ENCODE measurements at places on chromosomes 4 and X. TPM values are rescaled to one million over a fixed set of nuclear protein-coding genes. Genes with fewer than 3 reads are reported as not detected.

- no peak for DNase-seq
Measured at GRCh38 chr4:147594578-147594977, 22.6 kb upstream of the TMEM184C start.

DNA sequence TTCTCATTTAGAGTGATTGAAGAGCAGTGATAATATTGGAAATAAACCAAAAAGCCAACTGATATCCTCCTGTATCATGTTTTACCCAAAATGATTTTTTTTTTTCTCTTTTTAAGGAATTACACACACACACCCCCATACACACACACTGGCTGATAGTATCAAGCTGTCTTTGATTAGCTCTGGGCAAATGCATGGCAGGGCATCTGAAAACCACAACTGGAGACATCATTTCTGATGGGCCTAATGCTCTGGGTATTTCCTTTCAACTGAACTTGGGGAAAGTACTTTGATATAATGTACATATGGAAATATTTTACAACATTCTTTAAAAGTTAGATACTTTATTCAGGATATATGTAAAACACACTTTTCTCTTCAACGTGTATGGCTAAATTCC, 14.2 kb upstream of the OSTC start:
- no peak for DNase-seq

Gene CT83
- not detected for total RNA-seq

Gene TMEM131L
- total RNA-seq = 14.4 TPM

Gene FABP2
- total RNA-seq = not detected

DNA sequence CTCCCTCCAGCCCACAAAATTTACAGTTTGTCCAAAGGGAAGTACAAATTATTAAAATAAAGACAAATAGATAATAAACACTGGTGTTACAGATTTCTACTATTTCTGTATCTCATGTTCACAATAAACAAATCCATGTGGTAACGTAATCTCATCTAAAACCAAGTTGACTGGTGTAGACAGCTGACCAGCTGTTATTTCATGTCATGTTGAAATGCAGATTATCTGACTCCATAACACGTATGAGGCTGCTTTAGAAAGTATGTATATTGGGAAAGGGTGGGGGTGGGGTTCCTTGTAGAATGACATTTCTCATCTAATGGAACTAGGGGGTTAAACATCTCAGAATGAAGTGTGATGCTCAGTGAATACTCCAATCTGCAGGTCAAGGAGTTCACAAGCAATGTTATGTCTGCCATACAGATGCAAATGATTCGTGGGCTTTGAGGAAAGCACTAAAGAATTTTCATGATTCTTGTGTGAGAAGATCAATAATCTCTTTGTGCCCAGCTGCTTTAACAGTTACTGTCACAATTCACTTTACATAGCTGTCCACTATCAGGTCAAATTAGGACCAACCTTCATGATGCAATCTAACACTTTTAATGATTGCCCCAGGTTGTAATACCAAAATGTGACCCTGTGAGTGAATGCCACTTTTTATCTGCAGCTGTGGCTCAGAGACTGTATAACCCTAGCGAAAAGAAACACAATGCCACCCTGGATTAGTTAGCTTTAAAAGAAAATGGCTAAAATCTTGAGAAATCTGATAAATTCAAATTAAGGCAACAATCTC, 114.0 kb downstream of the ENOX2 start:
- DNase-seq = no peak

Gene ASB9
- total RNA-seq = 1.5 TPM

DNA sequence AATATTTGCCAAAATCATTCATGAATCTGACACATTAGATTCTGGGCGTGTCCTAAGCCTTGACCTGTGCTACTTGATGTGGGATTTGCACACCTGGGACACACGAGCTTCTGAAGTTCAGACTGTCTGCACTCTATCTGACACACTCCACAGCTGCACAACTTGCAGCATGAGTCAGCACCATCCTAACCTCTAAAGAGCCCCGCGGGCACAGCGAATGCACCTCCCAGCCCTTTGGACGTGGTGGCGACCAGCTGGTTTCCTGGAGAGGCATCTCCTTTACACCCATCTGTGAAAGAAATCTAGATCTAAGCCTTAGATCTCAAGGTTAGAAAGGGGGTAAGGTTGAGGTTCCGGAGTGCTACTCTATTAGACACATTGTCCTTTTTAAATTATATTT, 69.2 kb downstream of the SORBS2 start:
- DNase-seq = no peak

DNA sequence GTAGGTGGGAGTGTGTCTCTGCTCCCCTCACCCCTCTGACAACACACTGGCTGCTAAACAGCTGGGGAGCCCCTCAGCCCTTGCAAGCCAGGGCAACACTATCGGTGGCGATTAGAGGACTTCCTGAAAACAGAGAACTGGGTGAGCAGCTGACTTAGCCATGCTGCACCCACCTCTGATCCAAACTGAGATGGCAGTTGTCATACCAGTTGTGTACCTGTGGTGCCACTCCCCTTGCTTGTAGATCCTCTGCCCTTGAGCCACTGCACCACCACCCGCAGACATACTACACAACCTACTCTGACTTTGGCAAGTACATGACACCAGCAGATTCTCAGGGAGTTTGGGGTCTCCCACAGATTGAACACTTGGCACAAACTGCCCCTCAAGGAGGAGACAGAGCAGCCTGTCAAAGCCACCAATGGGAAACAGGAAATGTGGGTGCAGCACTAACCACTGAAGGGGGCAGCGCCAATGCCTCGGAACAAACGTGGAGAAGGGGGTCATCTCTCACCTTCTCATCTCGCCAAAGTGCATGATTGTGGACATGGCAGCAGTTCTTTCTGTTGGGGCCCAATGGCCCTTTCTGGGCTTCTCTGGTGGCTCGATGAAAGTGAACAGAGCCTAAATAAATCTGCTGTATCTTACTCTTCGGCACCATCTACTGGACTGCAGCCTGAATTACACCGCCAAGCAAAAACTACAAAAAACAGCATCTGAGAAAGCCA, 119.8 kb downstream of the NEK1 start:
- DNase-seq = no peak

GRCh38 chr4:182835006-182835740, 82.0 kb downstream of the DCTD start:
- no peak for DNase-seq

DNA sequence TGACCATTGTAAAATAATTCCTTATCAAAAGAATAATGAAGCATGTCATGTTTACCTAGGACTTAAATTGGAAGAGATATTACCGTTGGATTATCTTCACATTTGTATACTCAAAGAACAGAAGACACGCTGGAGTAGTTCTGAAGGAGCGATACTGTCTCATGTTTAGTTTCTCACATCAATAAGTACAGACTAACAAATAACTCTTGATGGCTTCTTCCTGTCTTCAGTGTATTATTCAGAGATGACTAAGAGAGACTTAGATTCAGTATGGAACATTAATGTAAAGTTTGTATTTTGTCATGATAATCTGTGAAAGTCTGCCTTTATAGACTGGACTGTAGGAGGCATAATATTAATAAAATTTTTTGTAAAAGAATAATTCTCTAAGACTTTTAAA, 72.7 kb downstream of the SPRY1 start:
- no peak for DNase-seq

- no peak for DNase-seq
Measured at GRCh38 chr4:66575008-66575696, 904.9 kb upstream of the EPHA5 start.

DNA sequence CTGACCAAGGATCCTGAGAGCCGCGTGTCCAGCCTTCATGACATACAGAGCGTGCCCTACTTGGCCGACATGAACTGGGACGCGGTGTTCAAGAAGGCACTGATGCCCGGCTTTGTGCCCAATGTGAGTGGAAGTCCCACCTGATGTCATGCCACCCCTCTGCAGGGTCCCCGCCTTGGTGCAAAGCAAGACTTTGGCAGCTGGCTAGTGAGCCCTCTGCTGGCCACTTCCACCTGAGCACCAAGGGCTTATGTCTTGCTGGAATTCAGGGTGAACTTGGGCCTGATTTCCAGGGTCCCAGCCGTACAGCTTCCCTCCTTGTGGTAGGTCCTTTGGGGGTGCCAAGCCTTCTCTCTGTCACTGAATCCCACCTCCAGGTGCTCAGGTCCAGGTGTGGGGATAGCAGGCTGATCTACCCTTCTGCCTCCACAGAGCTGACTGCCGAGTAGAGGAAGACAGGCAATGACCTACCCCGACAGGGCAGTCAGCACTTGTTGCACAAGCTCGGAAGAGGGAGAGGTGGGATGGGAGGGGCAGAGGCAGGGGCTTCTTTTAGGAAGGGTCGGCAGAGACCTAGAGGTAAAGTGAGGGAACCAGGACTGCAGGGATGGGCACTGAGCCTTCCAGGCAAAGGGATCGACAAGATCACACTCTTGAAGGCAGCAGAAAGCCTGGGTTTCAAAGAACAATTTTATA, 248.1 kb downstream of the EVC2 start:
- no peak for DNase-seq

- no peak for DNase-seq
Measured at GRCh38 chrX:107726816-107727534, 48.6 kb downstream of the TSC22D3 start.

DNA sequence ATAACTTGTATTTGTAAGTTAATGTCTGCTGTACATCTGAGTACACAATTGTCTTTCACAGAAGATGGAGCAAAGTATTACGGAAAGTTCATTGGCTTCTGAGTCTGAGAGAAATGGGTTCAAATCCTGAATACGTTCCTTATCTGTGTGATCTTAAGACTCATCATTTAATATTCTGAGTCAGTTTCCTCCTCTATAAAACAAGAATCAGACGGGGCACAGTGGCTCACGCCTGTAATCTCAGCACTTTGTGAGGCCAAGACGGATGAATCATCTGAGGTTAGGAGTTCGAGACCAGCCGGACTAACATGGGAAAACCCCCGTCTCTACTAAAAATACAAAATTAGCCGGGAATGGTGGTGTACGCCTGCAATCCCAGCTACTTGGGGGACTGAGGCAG, 57.8 kb downstream of the APBB2 start:
- DNase-seq = no peak

- peak; percentile 66 for DNase-seq
Measured at GRCh38 chr4:25938787-25939186, 24.8 kb downstream of the SMIM20 start.

- no peak for DNase-seq
Measured at GRCh38 chrX:150150076-150150779, 211.9 kb upstream of the EOLA2 start.

DNA sequence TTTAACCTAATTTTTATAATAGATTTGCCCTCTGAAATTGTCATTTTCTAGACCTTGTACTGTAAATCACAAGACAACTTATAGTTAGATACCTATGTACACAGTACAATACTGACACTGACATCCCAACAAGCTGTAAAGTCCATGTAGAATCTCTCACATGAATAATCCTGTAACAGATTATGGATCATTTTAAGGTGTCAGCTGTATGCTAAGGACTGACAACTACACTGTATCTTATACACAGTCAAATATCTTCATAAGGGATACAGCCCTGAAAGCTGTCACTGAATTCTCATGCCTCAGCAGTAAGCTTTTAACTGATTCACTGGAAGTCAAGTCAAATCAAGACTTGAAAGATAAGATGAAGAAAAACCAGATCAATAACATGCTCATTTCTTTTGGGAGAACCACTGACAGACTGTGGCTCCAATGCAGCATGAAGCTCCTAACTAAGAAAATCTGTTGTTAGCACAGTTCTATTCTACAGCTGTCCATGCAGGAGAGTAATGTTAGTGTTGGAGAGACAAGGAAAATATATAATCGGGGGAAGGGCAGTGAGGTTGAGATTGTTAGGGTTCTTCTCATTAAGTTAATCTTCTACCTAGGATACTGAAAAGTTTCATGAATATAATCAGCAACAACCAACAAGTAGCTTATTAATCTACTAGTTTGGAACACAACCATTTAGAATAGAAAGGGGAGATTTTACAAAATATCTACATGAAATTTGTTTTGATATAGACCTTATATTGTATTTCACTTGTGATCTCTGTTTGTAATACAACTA, 612.0 kb downstream of the PCDH18 start:
- DNase-seq = no peak

Gene DCAF4L1
- 0.24 TPM for total RNA-seq

Gene CABS1
- total RNA-seq = not detected

Gene ETDB
- total RNA-seq = not detected

Gene MAGEA12
- total RNA-seq = not detected

- DNase-seq = no peak
Measured at GRCh38 chr4:169902658-169903345, 123.4 kb downstream of the MFAP3L start.

DNA sequence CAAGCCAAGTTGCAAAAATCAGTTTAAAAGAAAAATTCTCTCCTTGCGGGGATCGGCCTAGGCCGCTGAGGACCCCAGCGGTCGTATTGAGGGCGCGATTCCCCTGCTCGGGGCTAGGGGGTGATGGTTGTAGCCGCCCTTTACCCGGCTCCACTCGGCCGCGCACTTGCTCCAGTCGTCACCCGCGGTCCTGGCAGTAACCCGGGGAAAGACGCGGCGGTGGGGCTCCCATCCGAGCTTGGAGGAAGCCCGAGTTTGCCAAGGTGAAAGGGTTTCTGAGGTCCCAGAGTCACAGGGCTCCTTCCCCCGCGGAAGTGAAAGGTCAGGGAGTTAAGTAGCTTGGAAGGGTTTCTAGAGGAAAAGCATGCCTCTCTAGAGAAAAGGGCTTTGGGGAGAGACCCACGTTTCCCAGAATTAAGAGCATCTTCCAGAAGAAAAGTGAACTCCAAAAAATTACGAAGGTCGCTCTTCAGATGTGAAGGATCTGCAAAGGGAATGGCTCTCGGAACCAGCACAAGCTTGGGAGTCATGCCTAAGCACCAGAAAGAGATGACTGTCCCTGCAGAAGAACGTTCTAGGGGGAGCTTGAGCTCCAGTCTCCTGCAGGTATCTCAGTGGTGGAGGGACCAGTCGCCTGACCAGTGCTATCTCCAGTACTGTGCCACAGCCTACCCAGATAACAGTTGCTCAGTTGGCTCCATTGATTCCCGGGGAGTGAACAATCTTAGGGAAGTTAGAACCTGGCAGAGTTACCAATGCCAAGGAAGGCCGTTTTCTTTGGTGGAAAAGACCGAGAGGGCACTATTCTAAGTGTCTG, 875 bp downstream of the LAP3 start:
- DNase-seq = peak; percentile 83

Gene GAGE12C
- not detected for total RNA-seq

Gene SLC9A6
- total RNA-seq = 15.4 TPM

Gene SHISA3
- total RNA-seq = 5.5 TPM

Gene RAI2
- 19.1 TPM for total RNA-seq

Gene XPNPEP2
- 0.68 TPM for total RNA-seq

GRCh38 chr4:112002248-112002661, 143.0 kb upstream of the FAM241A start:
- DNase-seq = no peak

DNA sequence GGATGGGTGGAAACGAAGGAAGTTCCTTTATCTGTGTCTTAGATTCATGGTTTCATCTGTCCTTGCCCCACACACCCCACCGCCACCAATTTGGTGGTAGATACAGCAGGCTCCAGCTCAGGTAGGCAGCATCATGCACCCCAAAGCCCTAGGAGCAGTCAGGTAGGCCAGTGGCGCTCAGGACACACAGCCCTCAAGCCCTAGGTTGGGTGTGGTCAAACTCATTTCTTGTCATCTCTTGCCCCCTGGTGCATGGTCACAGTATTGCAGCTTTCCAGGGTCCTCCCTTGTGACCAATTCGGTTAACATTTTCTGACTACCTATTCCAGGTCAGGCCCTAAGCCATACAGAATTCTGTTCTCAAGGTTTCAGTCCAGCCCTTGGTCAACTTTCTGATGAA, 14.5 kb upstream of the PRRG3 start:
- no peak for DNase-seq

Gene AADAT
- total RNA-seq = 1.4 TPM

- no peak for DNase-seq
Measured at GRCh38 chrX:72107320-72107719, 24.4 kb downstream of the RTL5 start.

GRCh38 chr4:113869743-113870375, 108.3 kb upstream of the CAMK2D start:
- DNase-seq = no peak

Gene NRK
- total RNA-seq = 2.1 TPM

Data from Right ventricle myocardium inferior (tissue), 1 donor.